ENCODE measurements at places on chromosomes 7 and 10.
A peak's percentile ranks its signal among the peaks of the same experiment; 100 is the strongest.

- DNase-seq: no peak
Observed at GRCh38 chr7:138387755-138388475, 72.1 kb upstream of the TRIM24 start.

DNA sequence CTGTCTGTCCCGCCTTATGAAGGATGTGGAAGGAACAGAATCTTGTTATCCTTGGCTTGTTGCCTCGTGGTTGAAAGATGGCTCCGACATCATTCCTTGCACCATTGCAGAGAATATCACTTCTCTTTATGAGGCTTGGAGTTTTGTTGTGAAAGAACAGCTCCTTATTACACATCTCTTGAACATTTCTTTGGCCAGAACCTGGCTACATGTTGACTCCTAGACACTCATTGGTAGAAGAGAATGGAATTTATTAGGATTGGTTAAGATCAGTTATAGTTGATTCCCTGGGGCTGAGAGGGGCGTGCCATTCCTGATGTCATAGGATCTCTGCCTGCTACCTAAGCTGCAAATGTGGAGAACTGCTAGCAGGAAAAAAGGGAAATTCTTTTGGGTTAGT lies 180.5 kb upstream of the CTBP2 start:
- no peak for DNase-seq

- DNase-seq: peak; percentile 53
Observed at GRCh38 chr7:41148521-41148951, 554.4 kb downstream of the INHBA start.

- no peak for DNase-seq
Observed at GRCh38 chr10:114547514-114547913, 110.6 kb downstream of the ABLIM1 start.

DNA sequence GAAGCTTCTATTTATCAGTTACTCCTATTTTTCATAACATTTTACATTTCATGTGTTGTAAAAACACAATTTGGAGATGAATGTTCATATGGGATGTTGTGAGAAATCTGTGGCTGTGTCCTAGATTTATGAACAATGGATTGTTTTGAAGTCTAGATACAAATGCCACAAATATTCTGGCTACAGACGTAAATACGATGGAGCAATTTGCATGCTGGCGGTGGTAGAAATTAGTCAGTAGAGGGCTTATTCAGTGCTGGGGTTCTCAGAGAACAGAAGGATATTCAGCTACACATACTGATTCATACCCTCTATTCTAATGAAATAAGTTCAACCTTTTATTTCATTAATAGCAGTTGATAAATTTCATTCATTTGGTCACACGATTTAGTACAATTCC lies 48.8 kb downstream of the PLPP4 start:
- DNase-seq: no peak

DNA sequence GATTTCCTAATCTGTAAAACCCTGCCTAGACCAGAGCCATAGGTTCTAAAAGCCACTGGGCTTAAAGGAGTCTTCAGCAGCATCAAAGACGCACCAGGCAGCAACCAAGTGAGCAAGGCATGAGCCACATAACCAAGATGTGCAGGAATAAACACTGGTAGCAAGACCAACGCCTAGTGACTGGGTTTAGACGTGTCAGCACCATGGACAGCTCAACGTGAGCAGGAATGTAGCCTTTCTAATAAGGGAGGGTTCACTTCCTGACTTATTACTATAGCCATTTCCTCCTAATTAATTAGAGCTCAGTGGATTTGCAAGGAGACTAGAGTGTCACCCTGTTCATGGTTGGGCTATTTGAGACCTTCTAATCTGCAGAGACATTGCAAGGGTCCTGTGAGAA lies 223.7 kb downstream of the LHFPL3 start:
- peak; percentile 3 for DNase-seq

DNA sequence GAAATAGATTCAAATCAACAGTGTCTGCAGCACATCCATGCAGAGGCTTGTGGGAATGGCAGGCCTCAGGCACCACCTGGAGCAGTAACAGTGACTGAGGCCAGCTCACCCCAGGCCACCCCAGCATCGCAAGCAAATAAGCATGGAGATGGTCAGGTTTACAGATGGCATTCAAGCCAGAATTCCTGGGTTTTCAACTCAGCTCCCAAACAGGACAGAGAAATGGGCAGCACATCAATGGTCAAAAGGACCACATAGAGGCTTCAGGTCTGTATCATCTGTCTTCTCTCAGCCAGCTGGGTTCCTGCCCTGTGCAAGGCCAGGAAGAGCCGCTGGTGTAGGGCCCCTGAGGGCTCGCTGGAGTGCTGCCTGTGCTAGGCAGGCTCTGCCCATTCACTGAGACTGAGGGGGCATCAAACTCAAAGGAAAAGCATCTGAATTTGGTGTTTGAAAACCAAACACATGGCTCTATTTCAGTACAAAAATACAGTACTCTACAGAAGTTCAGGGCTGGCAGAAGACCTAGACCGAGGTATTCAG lies 112.5 kb downstream of the KMT2E start:
- no peak for DNase-seq

- peak; percentile 45 for DNase-seq
Observed at GRCh38 chr7:106568680-106569499, 92.1 kb downstream of the CCDC71L start.

DNA sequence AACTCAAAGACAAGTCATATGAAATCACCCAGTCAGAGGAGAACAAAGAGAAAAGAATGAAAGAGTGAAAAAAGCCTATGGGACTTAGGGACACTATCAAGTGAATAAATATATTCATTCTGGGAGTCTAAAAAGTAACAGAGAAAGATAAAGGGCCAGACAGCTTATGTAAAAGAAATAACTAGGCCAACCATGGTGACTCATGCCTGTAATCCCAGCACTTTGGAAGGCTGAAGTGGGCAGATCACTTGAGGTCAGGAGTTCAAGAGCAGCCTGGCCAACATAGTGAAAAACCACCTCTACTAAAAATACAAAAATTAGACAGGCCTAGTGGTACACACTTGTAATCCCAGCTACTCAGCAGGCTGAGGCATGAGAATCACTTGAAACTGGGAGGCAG lies 154.7 kb upstream of the TMEM106B start:
- DNase-seq: no peak

DNA sequence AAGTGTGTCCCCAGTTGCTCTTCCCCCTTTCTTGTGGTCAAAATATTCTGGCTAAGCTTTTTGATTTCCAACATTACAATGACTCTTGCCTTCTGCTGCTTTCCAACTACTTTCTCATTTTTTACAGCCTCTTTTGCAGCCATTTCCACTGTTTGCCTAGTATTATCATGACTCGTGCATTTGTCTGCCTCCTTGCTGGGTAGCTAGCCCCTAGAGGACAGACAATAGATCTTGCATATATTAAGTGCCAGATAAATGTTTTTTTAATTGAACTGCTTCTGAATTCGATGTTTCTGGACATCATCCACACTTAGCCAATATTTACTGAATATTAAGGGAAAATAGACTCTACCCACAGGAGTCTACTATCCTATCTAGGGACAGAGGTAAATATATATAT lies 124.5 kb downstream of the POU6F2 start:
- DNase-seq: no peak

- DNase-seq: peak; percentile 93
Observed at GRCh38 chr10:101782811-101783735, at the start of gene NPM3. Gene NPM3 (minus strand): TSS chr10:101783446. CDS start chr10:101783390, 56 bp downstream.

DNA sequence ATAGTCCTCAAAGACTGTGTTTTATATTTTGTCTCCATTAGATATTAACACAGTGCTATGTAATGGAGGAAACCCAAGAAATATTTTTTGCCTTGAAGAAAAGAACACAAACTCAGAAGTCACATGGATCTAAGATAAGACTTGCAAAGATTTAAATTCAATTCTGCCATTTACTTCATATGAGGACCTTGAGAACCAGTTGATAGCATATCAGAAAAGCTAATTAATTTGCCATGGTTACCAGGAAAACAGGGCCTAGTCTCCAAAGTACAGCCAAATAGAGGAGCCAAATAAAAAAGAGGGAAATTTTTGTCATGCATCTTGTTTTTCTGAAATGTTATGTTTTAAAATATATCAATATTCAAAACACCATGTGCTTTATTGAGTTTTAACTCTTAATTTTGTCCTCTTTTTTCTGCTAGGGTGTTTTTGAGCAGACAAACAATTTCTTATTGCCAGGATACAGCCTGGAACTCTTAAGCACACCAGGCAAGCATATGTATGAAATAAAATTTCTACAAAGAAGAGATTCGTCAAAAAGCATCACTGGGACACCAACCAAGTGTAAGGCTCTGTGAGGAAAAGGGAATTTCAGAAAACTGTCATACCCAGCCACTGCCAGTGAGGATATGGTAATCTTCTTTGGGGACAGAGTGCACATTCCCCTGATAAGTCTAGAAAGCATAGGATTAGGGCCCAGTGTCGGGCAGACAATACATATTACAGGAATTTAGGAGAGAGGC lies 10.6 kb upstream of the TOMM7 start:
- no peak for DNase-seq

DNA sequence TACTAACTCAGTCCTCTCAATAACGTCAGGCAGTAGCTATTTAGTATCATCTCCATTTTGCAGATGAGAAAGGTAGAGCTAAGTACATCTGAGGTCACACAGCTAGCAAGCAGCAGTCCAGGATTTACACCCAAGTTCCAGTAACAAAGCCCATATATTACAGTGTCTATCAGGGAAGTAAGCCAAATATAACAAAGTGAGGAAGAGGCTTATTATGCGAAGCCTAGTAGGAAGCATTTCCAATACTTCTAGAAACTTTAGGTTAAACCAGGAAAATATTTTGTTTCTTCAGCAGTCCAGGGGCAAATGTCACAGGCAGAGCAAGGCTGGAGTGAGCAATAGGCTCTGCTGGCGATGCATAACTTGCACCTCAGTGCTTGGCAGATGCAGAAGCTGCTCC lies 53.9 kb downstream of the NOC3L start:
- DNase-seq: no peak

DNA sequence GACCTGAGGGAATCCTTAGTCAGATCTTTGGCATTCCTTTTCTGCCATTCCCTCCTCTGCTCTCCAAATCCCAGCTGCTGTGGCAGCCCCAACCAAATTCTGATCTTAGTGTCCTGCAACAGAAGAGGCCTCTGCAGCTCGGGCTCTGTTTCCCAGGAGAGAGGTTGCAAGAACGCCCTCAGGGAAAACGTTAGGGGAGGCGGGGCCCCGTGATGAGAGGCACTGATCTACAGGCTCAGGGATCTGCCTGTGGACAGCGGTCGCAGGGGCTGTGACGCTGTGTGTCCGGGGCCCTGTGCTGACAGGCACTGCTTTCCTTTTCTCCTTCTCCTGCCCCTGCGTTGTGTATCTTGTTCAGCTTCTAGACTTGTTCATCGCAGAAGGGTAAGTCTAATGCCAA lies 57.3 kb upstream of the DPYSL4 start:
- DNase-seq: no peak

DNA sequence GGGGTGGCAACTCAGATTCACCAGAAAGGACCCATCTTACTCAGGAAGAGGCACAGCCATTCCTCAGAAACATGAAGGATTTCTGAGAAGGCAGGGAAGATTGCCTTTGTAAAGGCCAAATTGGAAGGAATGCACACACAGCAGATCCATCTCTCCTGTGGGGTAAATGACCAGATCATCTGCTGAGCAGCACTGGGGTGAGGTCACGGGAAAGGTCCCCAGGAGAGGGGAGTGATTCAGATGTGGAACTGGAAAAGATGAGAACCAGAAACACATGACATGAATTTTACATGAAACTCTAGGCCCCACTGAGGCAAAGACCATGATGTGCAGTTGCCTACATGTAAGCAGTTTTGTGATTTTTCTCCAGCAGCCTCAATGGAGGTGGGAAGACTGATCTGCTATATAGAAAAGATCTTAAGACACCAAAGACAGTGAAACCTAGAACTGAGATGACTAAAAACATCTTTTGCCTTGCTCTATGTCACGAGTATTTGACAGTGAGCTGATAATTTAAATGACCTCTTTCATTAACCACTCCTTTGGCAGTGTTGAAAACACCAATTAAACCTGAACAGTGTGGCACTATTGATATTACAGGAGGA lies 91.6 kb downstream of the AMPH start:
- DNase-seq: no peak

DNA sequence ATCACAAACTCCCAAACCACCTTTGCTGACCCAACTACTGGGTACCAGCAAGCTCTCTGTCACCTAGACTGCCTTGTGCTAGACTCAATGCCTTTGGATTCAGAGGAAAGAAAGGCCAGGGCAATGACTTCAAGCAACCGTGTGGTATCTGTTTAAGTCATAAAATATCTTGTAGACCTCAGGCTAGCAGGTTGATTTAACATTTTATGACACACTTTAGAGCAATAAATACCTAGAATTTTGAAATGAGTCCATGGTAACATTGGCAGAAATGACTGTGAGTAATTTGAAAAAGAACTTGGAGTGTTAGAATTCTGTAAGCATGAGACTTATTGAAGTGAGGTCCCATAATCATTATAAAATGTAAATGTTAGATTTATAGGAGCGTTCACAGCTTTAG lies 87.2 kb downstream of the TWIST1 start:
- DNase-seq: no peak

DNA sequence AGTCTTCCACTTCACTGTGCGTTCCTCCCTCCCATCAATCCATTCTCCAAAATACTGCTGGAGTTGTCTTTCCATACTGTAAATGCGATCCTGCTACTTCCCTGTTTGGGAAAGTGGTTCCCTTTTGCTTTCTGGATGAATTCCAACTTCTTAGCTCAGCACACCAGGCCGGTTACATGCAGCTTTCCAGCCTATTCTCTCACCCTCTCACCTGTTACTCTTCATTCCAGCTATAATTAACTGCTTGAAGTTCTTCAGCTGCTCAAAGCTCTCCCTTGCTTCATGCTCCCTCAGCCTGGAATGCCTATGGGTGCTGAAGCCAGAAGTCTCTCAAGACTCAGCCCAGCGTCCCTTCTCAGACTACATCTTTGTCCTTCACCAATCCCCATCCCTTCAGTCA lies 6.0 kb upstream of the ZNRF2 start:
- no peak for DNase-seq

DNA sequence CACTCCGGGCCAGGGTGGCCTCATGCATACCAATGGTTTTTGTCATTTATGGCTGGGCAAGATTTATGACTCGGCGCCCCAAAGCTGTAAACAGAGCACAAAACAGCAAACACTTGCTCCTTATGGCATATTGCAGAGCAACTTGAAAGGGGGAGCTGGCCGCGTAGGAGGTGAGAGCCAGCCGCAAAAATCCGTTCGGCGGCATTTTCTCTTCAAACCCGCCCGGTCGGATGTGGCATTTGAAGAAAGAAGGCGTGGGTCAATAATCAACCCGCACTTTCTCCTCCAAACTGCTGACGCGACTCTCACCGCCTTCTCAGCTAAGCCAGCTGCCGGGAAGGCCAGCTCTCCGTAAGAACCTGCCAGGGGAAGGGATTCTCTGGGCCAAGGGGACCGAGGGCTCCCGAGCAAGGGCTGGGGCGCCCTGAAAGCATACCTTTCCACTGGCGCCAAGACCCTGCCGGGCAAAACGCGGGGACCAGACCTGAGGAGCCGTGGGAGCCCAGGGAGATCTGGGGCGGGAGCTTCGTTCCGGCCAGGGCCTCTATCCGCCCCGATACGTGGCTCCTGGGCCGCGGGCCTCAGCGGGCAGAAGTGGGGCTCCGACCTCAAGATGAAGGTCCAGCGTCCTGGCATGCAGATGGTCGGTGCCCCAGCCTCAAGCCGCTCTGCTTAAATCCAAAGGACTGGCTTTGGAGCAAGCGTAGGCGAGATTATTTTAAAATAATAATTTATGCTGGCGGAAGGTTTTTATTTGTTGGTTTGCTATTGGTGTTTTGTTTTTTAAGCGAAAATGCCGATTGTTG lies 12.9 kb upstream of the HOXA2 start:
- DNase-seq: peak; percentile 66

GRCh38 chr10:69479240-69480067 lies 28.2 kb downstream of the TSPAN15 start:
- DNase-seq: no peak
